ENCODE measurements at places on chromosomes 7 and 10.

- no peak for DNase-seq
Measured at GRCh38 chr10:5888351-5888750, 1.3 kb downstream of the ANKRD16 start.

DNA sequence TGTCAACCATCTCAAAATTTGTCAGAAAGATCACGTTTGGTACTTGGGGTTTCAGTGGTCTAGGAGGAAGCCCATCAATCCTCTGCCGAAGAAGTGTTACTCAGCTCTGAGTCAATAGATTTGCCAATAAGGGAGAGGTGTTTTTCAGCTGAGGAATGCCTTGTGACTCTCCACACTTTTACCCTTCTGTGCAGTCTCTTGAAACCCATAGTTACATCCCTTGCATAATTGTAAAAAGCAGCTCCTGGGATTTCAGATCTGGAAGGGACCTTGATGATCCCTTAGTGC, 47.5 kb downstream of the INSYN2A start:
- DNase-seq: no peak

DNA sequence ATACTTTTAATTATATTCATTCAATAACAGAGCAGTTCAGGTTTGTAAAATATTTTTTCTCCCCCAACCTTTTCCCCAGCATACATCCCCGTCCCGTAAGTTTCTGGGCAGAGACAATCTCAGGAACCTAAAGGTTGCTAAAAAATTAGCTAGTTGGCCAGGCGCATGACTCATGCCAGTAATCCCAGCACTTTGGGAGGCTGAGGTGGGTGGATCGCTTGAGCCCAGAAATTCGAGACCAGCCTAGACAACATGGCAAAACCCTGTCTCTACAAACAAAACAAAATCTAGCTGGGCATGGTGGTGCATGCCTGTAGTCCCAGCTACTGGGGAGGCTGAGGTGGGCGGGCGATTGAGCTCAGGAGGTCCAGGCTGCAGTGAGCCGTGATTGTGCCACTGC, 40.2 kb downstream of the TCF7L2 start:
- DNase-seq: no peak

GRCh38 chr10:56296618-56297017, 64.4 kb downstream of the ZWINT start:
- DNase-seq: no peak

GRCh38 chr7:32395168-32395567, 95.0 kb downstream of the LSM5 start:
- DNase-seq: no peak

GRCh38 chr7:108294595-108294994, 161.6 kb downstream of the NRCAM start:
- no peak for DNase-seq

- no peak for DNase-seq
Measured at GRCh38 chr7:150858236-150859197, 6.2 kb downstream of the AOC1 start.

- no peak for DNase-seq
Measured at GRCh38 chr10:109237050-109237449, 686.3 kb downstream of the XPNPEP1 start.

- no peak for DNase-seq
Measured at GRCh38 chr7:138032770-138033169, 30.9 kb upstream of the CREB3L2 start.

DNA sequence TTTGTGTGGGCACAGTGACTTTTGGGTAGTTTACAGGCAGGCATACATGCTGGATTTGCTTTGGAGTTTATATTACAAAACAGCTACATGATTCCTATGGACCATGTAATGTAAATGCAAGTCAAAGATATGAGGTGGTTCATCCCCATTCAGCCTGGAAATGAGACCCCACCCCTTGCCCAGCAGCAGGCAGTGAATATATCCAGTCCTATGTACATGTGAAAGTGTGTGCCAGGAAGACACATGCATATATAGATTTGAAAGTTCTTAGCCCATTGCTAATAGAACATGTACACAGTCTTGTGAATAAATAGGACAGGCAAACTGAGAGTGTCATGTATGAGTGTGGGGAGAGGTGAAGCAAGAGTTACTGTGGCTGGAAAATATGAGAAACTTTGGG, 65.3 kb downstream of the FZD1 start:
- no peak for DNase-seq

DNA sequence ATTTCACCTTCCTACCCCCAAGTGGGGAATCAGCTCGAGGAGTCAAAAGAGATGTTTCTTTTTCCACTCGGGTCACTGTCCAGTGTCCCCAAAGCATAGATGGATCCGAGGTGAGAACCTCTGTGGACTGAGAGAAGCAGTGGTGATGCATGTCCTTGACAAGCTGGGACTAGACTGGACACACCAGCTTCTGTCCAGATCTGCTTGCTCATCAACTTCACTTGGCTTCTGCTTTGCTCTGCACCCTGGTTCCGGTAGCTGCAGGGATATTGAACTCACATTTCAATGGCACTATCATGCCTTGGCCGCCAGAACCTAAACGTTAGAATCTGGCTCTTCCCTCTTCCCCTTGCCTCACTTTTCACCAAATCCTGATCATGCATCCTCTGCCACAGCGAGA, 50.3 kb upstream of the CXCL12 start:
- DNase-seq: no peak

DNA sequence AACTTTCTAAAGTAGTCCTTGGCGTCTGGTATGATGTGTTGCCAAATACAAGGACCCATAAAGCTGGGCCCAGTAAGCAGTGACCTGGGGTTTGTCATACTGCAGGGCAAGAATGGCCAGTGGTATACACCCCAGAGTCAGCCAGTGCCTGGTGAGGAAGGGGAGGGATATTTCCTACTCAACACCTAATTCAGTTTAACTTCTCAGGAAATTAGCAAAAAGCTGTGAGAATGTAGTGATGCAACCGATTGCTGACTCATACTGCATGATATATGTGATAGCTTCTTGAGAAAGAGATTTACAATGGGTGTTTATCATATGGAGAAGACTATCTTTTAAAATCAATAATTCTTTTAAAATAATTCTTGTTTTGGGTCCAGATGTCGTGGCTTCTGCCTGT, 889.3 kb upstream of the CELF2 start:
- DNase-seq: no peak

GRCh38 chr7:144629011-144629410, 206.8 kb downstream of the TPK1 start:
- no peak for DNase-seq

- no peak for DNase-seq
Measured at GRCh38 chr10:64303566-64303965, 782.4 kb downstream of the REEP3 start.

- no peak for DNase-seq
Measured at GRCh38 chr7:2460641-2461040, 15.6 kb downstream of the GRIFIN start.

GRCh38 chr7:46003161-46003560, 82.1 kb upstream of the IGFBP3 start:
- DNase-seq: no peak

DNA sequence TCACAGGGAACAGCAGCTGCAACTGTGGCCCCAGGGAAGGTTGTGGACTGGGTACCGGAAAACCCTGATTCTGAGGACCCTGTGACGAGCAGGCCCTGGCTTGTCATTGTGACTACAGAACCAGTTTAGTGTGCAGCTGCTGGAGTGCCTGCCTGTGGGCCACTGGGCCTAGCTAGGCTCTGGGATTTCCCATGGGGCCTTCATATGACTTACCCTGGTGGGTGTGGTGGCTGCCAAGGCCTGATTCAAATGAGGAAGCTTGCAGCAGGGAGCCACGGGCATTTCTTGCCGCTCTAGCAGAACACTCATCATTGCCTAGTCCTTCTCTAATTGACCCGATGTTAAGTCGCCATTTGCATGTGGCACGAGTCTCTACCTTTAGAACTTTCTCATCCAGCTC, 14.7 kb upstream of the CAMK2G start:
- DNase-seq: no peak

GRCh38 chr10:102141583-102142107, 8.8 kb downstream of the PPRC1 start:
- no peak for DNase-seq

- DNase-seq: no peak
Measured at GRCh38 chr7:121515630-121516401, 119.7 kb upstream of the FAM3C start.

GRCh38 chr10:18449611-18450026, 201.8 kb downstream of the NSUN6 start:
- DNase-seq: no peak

GRCh38 chr7:116185956-116186355, 24.4 kb upstream of the TES start:
- DNase-seq: no peak

DNA sequence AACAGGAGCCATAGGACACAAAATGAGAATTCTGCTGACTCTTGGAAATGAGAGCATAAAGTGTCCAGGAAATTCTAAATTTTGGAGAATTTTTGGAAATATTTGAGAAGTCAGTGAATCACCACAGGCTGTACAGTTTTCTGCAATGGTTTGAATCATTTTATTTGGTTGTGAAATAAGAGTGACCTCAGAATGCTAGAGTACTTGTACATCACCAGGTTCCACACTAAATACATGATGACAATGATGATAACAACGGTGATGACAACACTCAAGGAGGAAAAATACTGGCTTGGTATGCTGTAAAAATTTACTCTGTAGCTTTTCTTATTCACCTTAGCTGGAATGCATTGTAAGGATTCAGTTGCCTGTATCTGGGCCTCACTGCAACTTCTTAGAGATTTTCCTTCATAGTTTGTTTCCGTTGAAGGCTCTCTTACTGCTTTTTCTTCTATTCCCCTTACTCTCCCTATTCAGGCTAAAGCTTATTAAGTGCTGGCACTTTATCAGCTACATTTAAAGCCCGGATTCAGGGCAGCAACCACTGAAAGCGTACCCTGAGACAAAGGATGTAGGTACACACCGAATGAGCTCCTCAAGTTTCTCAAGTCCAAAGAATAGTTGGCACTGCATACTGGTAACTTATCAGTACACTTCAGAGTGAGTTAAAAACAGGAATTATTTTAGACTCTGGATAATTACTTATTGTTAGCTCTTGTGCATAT, 30.2 kb upstream of the NME8 start:
- DNase-seq: no peak

DNA sequence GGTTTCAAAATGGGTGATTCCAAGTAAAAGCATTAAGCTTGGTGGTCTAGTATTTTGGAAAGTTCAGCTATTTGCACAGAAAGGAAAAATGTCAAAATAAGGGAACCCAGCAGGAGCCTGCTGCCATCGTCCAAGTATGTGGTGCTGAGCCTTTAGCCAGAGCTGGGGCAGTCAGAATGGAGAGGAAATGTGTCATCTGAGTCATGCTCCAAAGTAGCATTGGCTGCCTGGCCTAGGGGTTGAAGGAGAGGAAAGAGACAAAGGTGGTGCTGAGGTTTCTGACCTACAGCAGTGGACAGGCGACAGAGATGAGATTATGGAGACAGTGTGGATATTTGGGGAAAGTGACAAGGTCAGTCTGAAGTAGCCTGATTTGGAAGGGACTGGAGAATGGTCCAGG, 103.9 kb downstream of the PLCE1 start:
- DNase-seq: no peak

- DNase-seq: no peak
Measured at GRCh38 chr7:115574681-115575291, 455.8 kb downstream of the TFEC start.

DNA sequence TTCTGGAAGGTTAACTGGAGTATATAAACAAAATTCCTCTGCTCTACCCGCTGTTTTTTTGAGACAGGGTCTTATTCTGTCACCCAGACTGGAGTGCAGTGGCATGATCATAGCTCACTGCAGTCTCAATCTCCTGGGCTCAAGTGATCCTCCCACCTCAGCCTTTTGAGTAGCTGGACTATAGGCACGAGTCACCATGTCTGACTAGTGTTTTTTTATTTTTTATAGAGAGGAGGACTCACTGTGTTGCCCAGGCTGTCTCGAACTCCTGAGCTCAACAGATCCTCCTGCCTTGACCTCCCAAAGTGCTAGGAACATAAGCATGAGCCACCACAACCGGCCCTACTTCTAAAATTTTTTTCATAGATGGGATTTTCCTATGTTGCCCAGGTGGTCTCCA, 2.2 kb downstream of the RAB18 start:
- no peak for DNase-seq

GRCh38 chr10:105807935-105808587, 1167.0 kb downstream of the SORCS3 start:
- no peak for DNase-seq

- DNase-seq: no peak
Measured at GRCh38 chr7:133978502-133979295, 148.4 kb upstream of the LRGUK start.

DNA sequence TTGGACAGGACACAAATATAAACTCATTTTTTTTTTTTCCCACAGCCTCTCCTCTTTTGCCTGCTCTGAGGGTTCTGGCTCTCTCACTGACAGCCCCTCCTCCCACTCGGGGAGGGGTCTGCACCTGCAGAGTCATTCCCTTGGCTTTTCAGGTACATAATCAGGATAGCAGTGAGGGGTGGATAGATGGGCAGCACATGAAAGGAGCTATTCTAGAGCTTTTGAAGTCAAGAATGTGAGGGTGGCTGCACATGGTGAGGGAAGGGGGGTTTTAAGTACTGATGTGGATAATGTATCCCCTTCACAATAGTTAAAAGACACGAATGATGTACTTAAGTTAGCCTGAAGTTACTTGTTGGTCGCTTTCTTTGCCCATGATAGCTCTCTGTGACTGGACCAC, 76.2 kb downstream of the CFAP58 start:
- DNase-seq: no peak

DNA sequence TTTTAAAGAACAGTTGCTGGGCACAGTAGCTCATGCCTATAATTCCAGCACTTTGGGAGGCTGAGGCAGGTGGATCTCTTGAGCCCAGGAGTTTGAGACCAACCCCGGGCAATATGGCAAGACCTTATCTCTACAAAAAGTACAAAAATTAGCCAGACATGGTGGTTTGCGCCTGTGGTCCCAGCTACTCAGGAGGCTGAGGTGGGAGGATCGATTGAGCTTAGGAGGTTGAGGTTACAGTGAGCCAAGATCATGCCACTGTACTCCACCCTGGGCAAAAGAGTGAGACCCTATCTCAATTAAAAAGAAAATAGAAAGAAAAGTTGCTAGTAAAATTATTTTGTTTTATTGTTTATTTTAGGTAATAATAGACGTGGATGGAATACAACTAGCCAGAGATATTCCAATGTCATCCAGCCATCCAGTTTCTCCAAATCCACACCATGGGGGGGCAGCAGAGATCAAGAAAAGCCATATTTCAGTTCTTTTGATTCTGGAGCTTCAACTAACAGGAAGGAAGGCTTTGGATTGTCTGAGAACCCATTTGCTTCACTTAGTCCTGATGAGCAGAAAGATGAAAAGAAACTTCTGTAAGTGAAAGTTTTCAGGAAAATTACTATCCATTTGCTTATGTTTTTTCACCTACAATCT, 3.0 kb downstream of the NUP42 start:
- DNase-seq: no peak

GRCh38 chr10:34200355-34200901, 614.7 kb downstream of the PARD3 start:
- no peak for DNase-seq

DNA sequence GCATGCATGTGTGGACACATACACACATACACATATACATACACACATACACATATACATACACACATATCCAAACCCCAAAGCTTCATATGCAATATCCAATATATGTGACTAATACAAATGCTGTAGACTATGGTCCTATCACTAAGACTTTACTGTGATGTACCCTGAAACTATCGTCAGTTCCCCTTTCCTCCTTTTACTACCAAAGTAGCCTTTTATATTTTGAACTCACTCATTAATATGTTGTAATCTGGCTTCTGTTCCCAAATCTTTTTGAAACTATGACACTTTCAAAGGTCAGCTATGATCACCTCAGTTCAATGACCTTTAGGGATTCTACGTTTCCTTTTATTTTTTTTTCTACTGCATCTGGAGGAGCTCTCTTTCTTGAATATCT, 64.8 kb upstream of the TFEC start:
- DNase-seq: no peak

GRCh38 chr10:34280599-34281374, 534.3 kb downstream of the PARD3 start:
- DNase-seq: no peak
